ENCODE measurements at places on chromosomes 5 and 9. TPM values are rescaled to one million over a fixed set of nuclear protein-coding genes. Genes with fewer than 3 reads are reported as not detected.

Gene TNFAIP8
- 23.3 TPM for total RNA-seq

Gene ARAP3
- 4.6 TPM for total RNA-seq

Gene FOXD4
- total RNA-seq: 0.56 TPM

Gene DOCK2
- 4.0 TPM for total RNA-seq

Gene DEPDC1B
- total RNA-seq: 17.4 TPM

Gene BRINP1
- 0.15 TPM for total RNA-seq

Gene IFNB1
- 0.23 TPM for total RNA-seq

Gene ZFR
- total RNA-seq: 75.8 TPM

Gene PCDHGB2
- not detected for total RNA-seq

Gene CTNNAL1
- 49.0 TPM for total RNA-seq

Gene CRHBP
- 0.21 TPM for total RNA-seq

Gene AGXT2
- total RNA-seq: not detected

Gene IL9
- total RNA-seq: not detected

Gene RANBP3L
- total RNA-seq: not detected

Gene ZNF484
- total RNA-seq: 2.0 TPM

Gene DCP2
- 8.7 TPM for total RNA-seq

Gene QRFP
- total RNA-seq: not detected

Gene ADAMTSL2
- total RNA-seq: not detected

Gene MAST4
- 1.8 TPM for total RNA-seq

Gene UGT3A2
- total RNA-seq: not detected

Gene P4HA2
- 46.4 TPM for total RNA-seq

Gene NUTM2F
- total RNA-seq: not detected

Gene NR2F1-AS1
- total RNA-seq: 4.0 TPM

Gene MRPL36
- 118 TPM for total RNA-seq

Gene TSSK1B
- total RNA-seq: not detected

Gene LHX3
- total RNA-seq: 0.07 TPM

Gene ACER2
- 1.8 TPM for total RNA-seq

Gene VCAN
- 14.9 TPM for total RNA-seq

Gene PCDHB2
- total RNA-seq: 3.4 TPM

Gene PCDHAC2
- 3.5 TPM for total RNA-seq

Gene CNTNAP3
- total RNA-seq: 11.2 TPM

Gene NFIB
- 10.1 TPM for total RNA-seq

Gene SMU1
- 17.2 TPM for total RNA-seq

Gene OR13C8
- total RNA-seq: not detected

Gene FAM200C
- 2.2 TPM for total RNA-seq

Measured in A549 treated with RU486 at 1 μM for 4 hours (cell line).